Activated naive CD8-positive, alpha-beta T cell treated with anti-CD3 and anti-CD28 coated beads, Interleukin-2, amount 10 ng/mL, durations not matched to agents 7 days and 5 days (primary cell): ENCODE measurements at places on chromosomes 4 and X.

GRCh38 chr4:86294883-86295282 lies 65.0 kb downstream of the MAPK10 start:
- no peak for DNase-seq

DNA sequence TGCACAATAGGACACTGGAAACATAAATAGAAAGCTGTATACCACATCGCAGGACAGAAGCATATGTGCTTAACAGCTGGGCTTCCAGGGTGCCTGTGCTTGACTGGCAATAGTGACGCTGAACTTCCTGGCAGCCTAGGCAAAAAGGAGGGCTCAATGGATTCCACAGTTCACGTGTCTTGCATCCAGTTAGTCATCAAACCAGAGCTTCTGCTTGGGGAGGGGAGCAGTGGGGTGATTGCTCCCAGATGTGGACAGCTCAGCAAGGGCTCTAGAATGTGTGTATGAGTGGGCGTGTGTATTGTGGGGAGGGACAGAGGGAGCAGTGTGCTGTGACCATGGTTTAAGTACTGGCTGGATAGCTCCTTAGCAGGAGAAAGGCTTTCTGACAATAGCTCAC lies 2.3 kb downstream of the PRRG3 start:
- DNase-seq, result no peak

DNA sequence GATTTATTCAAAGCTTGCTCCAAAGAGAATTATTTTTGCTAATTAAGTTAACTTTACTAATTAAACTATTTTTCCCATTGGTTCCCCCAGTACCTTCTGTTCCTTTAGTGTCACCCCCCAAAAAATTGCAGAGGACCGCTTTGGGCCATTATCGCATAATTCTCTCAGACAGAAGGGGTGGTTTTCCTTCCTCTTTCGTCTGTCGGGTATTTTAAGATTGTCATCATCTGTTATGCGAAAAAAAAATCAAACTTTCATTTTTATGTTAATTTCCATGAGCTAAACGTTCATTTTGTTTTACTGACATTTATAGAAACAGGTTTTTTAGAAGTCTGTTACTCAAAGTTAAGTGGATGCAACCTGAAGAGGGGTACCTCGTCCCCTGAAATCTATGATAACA lies 76.2 kb upstream of the DDX3X start:
- no peak for DNase-seq

- DNase-seq, result no peak
Observed at GRCh38 chrX:116490104-116490503, 27.3 kb upstream of the CT83 start.

GRCh38 chr4:84971319-84971932 lies 4.9 kb upstream of the WDFY3 start:
- no peak for DNase-seq

- DNase-seq, result no peak
Observed at GRCh38 chrX:118802857-118803256, 20.8 kb upstream of the ZCCHC12 start.

- DNase-seq, result no peak
Observed at GRCh38 chrX:130556951-130557350, 155.2 kb downstream of the RBMX2 start.

GRCh38 chrX:129823522-129823921 lies 20.2 kb downstream of the ZDHHC9 start:
- DNase-seq, result no peak

- no peak for DNase-seq
Observed at GRCh38 chrX:116873671-116874070, 410.9 kb upstream of the CT83 start.

DNA sequence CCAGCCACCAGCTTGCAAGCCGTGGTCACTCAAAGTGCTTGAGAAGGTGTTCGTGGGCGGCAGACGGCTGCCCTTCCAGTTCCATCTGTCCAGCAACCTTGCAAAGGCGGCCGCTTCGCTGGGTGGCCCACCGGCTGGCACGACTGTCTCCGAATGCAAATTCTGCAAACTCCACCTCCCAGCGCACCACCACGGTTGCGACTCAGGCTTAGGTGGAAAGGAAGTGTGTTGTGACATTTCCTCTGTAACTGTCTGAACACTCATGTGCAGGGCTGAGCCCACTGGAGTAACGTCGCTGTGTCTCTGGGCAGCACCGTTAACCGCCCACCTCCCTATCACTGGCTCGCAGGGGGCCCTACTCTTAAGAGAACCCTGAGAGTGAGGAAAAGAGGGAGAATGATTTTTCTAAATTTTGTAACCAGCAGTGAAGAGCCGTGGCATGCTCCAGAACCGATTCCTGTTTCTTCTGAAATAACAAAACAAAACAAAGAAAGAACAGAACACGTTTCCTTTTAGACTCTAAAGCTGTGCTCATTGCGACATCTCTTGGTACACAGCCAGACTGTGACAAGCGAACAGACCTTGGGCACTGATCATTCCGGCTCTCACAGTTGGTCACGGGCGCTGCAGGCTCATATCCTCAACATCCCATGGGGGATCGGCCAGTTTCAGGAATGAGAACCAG lies at the start of gene P2RY8:
TSS of gene P2RY8 (minus strand) at position 155 of the 685 bp plus-strand sequence. CDS start 70,627 bp downstream, outside the sequence.
- DNase-seq, result peak; percentile 79

DNA sequence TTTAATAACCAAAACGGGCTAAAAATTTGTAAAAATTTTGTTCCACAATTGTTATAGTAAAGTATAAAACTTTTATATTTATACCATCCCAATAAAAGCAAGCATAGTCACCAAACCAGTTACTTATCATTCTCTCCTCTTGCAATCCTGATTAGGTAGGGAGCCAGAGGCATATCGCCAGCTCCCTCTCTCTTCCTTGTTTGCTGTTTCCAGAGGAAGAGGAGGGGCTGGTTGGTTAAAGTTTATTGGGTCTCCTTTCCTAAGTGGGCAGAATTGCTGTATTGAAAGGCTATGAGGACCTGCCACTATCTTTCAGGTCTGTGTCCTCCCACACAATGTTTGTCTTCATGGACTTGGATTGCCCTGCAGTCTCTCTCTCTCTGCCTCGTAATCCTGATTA lies 29.6 kb upstream of the BBS12 start:
- DNase-seq, result no peak

DNA sequence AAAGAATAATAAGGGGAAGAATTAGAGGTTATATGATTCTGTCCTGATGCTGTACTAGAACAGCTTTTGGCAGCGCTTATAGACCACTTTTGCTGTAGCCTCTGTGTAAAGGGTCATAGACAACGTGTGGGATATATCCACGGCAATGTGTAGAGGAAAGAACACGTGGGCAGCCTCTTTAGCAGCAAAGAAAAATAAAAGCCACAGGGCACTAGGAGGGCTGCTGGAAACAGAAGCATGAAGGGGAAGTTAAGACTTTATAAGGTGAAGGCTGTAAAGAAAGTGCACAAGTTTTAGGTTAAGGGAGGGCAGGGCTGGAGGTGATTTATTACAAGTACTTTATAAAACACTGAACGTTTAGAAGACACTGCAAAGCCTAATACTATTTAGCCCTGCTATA lies 20.1 kb upstream of the PHEX start:
- DNase-seq, result no peak

GRCh38 chrX:11532291-11533078 lies 133.2 kb downstream of the ARHGAP6 start:
- no peak for DNase-seq

- DNase-seq, result no peak
Observed at GRCh38 chrX:153499341-153499740, 4.6 kb downstream of the BGN start.

DNA sequence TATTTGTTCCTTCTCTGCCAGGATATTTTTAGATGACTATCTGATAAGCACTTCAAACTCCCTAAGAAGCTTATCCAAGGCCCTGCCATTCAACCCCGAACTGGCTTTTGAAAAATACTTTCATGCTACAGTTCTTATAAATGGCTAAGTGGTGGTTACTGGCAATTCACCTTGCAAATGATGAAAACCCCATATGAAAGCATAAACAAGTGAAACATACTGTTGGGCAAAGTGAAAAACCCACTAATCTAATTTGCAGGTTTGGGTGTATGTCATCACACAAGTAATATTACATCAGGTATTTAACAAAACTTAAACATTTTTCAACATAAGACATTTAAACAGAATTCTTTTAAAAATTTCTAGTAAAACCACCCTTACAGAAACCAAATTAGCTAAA lies 31.1 kb downstream of the TAPT1 start:
- DNase-seq, result no peak

GRCh38 chrX:128518508-128518907 lies 466.3 kb upstream of the ACTRT1 start:
- no peak for DNase-seq

- no peak for DNase-seq
Observed at GRCh38 chr4:55303760-55304165, 42.3 kb upstream of the SRD5A3 start.

GRCh38 chr4:11881364-11881763 lies 452.7 kb upstream of the HS3ST1 start:
- DNase-seq, result no peak

DNA sequence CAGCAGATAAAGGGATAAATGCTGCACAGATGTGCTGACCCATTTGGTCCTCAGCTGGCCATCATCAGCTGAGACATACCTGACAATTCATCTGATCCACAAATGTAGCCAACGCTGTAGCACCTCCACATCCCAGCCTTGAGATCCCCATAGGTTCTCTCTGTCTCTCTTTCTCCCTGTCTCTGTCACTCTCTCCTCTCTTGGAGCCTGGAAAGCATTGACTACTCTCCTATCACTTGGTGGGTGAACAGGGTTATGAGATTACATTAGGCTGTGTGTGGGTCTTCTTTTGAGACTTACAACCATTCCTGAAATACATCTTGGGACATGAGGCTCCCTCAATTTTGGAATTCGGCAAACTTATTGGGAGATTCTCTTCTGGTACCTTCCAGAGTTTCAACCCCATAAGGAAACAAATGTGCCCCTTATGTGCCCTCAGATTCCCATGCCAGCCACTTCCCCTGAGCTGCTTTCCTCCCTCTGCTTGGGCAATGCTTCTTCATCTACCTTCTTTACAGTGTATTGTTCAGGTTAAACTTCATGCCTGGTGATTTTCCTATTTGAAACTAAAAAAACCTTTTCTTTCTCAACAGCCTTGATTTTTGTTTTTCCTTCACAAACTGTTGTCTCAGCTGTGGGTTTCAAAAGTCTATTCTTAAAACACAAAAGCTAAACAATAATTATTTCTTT lies 29.1 kb upstream of the FGF2 start:
- DNase-seq, result no peak

- DNase-seq, result no peak
Observed at GRCh38 chr4:105805501-105806120, 89.7 kb upstream of the NPNT start.

- no peak for DNase-seq
Observed at GRCh38 chrX:97740044-97740443, 856.3 kb downstream of the RPA4 start.

GRCh38 chrX:84182516-84182915 lies 5.5 kb downstream of the RPS6KA6 start:
- no peak for DNase-seq

DNA sequence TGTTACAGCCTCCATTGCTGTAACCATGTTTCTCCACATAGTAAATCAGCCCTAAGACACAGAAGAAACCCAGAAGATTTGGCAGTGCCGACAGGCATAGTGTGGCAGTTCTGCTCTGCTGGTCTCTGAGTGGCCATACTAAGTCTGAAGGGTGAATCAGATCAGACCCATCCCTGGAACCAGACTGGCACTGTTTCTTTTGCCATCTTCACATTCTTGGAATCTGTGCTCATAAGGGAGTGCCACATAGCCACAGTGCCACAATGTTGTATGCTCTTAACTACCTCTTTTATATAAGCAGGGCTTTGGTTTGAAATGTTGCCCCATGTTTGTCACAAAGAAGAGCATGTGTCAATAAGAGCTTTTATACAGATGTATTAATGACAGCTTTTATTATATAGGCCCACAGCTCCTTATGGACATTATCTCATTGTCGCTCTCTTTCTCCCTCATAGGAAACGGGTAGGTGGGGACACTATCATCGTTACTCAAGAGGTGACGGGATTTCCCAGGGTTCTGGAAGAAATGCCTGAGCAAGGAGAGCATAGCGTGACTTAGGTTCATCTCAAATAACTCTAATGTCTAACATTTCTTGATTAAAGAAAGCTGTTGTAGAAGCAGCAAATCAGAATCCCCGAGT lies 128.2 kb downstream of the CBR4 start:
- no peak for DNase-seq

GRCh38 chrX:41542135-41542534 lies 95.0 kb downstream of the NYX start:
- DNase-seq, result no peak

DNA sequence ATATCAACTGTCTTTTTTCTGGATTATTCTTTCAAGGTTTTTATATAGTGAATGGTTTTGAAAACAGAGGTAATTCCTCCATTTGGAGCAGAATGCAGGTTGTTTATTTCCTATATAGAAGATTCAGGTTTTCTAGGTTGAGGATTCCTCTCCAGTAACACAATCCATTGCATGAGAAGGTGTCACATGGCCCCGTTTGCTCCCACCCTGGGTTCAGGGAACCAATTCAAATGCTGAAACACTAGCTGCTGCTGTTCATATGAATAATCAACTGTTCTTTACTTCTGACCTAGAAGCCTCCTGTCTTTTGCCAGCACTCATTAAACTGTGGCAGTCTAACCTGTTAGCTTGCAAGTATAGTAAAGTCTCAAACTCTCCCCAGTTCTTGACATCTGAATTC lies 1316.9 kb upstream of the TENM3 start:
- no peak for DNase-seq

GRCh38 chrX:111869639-111870034 lies 6.3 kb upstream of the TRPC5OS start:
- no peak for DNase-seq

- peak; percentile 42 for DNase-seq
Observed at GRCh38 chrX:9466124-9466495, 1.3 kb downstream of the TBL1X start.

GRCh38 chr4:99710020-99710419 lies 52.4 kb upstream of the C4orf54 start:
- DNase-seq, result no peak
